ENCODE measurements at places on chromosomes 6 and 20. TPM values are rescaled to one million over a fixed set of nuclear protein-coding genes. Genes with fewer than 3 reads are reported as not detected.

DNA sequence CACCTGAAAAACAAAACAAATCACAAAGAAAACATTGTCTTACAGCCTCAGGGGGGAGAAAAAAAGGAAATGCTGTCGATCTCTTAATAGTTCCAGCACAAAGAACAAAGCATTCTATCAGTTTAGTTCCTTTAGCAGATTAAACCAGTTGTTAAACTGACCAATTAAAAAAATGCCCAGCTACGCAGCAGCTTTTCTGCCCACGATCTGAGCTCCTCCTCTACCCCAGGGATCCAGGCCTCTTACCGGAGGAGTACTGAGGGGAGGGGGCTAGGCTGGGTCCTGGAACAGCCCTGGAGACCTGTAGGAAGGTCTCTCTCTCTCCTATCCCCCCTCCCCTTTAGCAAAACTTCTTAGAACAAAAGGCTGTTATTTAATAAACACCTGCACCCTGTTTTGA is 13.4 kb downstream of the PTK7 start:
- no peaks in the 10 kb centered on the region for H3K36me3 ChIP-seq
- H3K4me1 ChIP-seq: peaks cover 21% of the 10 kb centered on the region
- peaks cover 6% of the 10 kb centered on the region for H3K27me3 ChIP-seq
- no peak overlapping the region for H3K4me3 ChIP-seq

GRCh38 chr6:113823916-113824315 is 33.2 kb upstream of the MARCKS start:
- peaks cover 5% of the 10 kb centered on the region for H3K27me3 ChIP-seq
- no peak overlapping the region for H3K4me3 ChIP-seq
- no peaks in the 10 kb centered on the region for H3K36me3 ChIP-seq
- DNase-seq: no peak
- no peak overlapping the region for H3K27ac ChIP-seq

DNA sequence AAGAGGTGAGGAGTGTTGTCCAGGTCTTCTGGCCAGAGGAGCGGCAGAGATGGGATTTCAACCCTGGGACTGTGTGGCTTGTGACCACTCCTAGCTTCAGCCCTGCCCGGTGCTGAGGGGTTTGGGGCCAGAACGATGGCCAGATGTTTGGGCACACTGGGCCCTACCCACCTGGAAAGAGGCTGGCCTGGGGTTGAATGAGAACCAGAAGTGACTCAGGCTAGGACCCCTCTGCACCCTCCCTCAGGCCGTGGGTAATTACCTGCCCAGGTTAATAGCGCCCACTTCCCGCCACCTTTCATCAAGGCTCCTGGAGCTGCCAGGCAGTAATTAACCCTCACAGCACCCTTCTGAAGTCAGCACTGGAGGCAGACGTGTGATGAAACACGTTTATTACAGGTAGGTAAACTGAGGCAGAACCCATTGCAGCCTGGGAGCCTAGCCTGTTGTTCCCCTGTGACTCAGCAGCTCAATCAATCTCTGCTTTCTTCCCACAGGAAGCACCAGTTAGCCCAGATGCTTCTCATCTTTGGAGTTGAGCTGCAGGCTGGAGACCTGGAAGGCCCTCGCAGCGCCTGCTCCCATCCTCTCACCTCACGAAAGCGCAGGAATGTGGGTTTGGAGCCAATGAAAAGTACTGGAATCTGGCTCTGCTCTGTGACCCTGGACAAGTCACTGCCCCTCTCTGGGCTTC is 120.8 kb downstream of the CEBPB start:
- peaks cover 12% of the 10 kb centered on the region for H3K4me1 ChIP-seq
- peaks cover 39% of the 10 kb centered on the region for H3K27me3 ChIP-seq
- H3K27ac ChIP-seq: no peak overlapping the region
- no peak overlapping the region for H3K4me3 ChIP-seq

- peak overlapping the region; percentile 7 for H3K27ac ChIP-seq
- H3K27me3 ChIP-seq: no peaks in the 10 kb centered on the region
- peaks cover 23% of the 10 kb centered on the region for H3K4me1 ChIP-seq
- H3K36me3 ChIP-seq: peaks cover 15% of the 10 kb centered on the region
Measured at GRCh38 chr6:156828280-156828703, 51.1 kb downstream of the ARID1B start.

Gene RPS21
- total RNA-seq: 1,634 TPM

Gene PRDM1
- total RNA-seq: 132 TPM

Gene ADGRF1
- not detected for total RNA-seq

All from activated CD8-positive, alpha-beta memory T cell treated with anti-CD3 and anti-CD28 coated beads, Interleukin-2, amount 10 ng/mL, durations not matched to agents 7 days and 5 days (primary cell).